Stimulated activated CD8-positive, alpha-beta memory T cell treated with anti-CD3 and anti-CD28 coated beads, Interleukin-7, amount 100 ng/mL, for 48 hours (primary cell): ENCODE measurements at places on chromosomes 12 and 14.

GRCh38 chr12:29552994-29553748 lies 55.7 kb upstream of the OVCH1 start:
- no peak for DNase-seq

DNA sequence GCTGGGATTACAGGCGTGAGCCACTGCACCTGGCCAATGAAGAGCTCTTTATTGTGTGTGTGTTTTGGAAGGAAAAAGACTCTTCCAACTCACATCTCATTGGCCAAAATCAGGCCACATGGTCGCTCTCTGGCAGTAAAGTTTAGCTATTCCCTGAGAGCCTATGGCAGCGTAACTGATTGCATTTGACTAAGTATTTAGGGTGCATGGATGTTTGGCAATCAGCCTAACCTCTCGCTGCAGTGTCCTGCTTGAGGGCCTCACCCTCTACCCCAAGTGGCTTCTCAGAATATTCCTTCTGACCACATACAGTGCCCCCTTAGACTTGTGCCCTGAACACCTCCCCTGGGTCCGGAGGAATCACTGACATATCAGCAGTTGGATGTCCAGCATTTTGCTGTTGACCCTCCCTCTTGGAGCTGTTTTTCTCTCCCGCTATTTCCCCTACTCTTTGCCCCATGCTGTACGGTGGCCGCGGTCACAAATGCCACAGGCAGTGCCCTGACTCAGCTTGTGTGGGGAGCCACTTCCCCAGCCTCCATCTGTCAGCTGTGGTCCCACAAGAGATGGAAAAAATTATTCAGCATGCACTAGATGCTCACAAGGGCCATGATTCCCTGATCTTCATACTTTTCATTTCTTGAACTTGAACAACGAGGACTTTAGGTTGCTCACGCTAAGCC lies 9.5 kb downstream of the PHETA1 start:
- peak; percentile 50 for DNase-seq

- peak; percentile 53 for DNase-seq
These were observed 154.2 kb upstream of the PARP11 start for GRCh38 chr12:4027412-4027811.

- no peak for DNase-seq
These were observed 2.3 kb upstream of the DIO2 start for GRCh38 chr14:80213602-80214001.

- DNase-seq = no peak
These were observed 15.7 kb downstream of the SMCO2 start for GRCh38 chr12:27462151-27462694.

DNA sequence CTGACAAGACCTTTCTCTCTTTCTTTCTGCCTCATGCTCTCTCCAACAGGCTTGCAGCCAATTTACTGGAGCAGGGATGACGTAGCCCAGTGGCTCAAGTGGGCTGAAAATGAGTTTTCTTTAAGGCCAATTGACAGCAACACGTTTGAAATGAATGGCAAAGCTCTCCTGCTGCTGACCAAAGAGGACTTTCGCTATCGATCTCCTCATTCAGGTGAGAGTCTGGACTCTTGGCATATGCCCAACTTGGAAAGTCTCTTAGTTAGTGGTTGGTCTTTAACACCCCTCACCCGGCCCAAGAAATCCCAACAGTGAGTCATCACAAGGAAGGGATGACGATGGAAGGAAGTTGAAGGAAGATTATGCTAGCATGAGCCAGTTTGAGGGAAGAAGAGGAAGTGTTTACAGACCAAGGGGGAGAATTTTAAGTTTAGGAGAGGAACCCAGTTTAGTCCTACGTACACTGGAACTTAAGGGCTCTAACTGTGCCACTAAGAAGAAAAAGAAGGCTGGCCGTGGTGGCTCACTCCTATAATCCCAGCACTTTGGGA lies 189.7 kb downstream of the ETV6 start:
- no peak for DNase-seq

DNA sequence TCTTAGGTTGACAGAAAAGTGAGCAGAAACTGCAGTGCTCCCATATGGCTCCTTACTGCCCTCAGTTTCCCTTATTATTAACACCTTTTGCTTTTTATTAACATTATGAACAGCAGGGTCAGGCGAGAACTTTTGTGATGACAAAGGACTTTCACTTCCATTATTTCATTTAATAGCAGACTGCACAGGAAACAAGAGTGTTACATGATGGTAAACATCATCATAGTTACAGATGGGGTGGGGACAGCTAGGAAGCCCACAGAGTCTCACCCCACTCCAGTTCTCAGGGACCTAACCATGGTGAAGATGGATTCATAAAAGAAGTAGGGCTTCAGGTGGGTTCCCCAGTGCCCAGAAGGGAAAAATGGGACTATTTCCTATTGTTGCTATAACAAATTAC lies 110.1 kb upstream of the PELI2 start:
- DNase-seq = no peak

- DNase-seq = no peak
These were observed 22.7 kb downstream of the ITPR2 start for GRCh38 chr12:26810330-26810729.

GRCh38 chr12:105235281-105235731 lies 668 bp downstream of the APPL2 start:
- no peak for DNase-seq

- DNase-seq = no peak
These were observed 1.6 kb downstream of the BEGAIN start for GRCh38 chr14:100585448-100586152.

- DNase-seq = no peak
These were observed 46.1 kb downstream of the CPM start for GRCh38 chr12:68886636-68887572.

- no peak for DNase-seq
These were observed 385.3 kb downstream of the PDZRN4 start for GRCh38 chr12:41573445-41573844.

GRCh38 chr12:105761075-105761474 lies 377.7 kb downstream of the NUAK1 start:
- DNase-seq = no peak

DNA sequence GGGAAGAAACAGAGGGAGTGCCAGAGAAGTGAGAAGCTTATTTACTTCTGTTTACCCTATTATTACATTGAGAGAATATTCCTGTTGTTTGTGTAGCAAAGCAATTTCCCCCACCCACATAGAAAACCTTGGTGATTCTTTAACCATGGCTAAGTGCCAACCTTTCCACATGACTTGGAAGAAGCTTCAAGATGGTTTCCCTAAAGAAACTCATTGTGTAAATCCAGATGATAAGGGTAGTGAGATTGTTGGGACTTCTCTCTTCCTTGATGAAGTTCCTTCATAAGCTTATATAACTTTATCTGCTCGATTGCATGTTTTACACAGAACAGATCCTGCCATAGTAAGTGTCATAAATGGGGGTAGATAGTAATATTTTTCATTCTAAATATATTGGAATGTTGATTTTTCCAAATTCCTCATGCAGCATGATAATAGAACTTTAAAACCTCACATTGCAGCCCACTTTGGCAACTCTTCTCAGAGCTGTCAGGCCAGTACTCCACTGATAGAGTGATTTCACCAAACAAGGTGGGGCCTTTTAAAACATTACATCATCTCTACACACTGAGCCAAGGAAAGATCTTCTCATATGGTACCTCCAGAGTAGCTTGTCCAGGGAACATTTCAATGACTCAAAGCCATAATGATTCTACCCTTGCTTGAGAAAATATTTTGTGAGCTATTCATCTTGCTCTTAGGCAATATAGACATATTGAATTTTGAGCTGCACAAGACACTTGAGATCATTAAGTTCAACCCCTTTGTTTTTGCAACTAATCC lies 47.8 kb upstream of the KIF21A start:
- DNase-seq = no peak

GRCh38 chr14:34059925-34060650 lies 109.2 kb upstream of the EGLN3 start:
- DNase-seq = peak; percentile 25

- DNase-seq = peak; percentile 56
These were observed 5.0 kb upstream of the BAZ2A start for GRCh38 chr12:56634837-56635791.

GRCh38 chr14:58362798-58363412 lies 32.8 kb upstream of the TOMM20L start:
- DNase-seq = no peak

DNA sequence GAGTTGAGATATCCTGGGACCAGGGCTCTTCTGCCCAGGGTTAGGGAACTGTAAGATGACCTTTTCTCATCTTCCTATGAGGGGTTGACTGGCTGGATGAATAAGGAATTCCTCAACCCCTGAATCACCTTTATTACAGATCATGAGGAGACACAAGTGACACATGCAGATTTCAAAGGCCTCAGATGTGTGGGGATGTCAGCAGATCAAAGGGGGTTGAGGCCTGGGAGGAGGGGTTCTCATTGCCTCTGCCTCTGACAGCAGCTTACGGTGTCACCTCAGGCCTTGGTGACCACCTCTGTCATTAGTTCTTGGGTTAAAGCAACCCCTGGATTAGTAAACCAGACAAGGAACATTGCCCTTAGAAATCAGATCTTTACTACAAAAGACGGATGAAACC lies 2.1 kb upstream of the KRT72 start:
- no peak for DNase-seq

DNA sequence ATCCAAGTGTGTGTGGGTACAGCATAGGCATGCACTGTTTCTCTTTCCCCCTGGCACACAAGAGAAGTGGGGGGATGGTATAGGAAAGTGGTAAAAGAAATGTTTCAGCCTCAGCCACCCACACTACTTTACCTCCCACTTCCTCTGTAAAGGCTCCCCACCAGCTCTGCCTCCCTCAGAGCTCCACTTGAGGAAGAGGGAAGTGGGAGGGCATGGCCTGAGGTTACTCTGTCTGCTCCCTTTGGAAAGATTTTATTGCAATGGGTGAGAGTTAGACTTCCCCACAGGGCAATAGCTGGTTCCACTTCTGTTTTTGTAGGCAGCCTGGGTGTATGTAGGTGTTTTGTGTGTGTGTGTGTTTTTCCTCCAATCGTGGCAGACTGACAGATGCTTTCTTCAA lies 145.3 kb downstream of the SSPN start:
- DNase-seq = no peak

DNA sequence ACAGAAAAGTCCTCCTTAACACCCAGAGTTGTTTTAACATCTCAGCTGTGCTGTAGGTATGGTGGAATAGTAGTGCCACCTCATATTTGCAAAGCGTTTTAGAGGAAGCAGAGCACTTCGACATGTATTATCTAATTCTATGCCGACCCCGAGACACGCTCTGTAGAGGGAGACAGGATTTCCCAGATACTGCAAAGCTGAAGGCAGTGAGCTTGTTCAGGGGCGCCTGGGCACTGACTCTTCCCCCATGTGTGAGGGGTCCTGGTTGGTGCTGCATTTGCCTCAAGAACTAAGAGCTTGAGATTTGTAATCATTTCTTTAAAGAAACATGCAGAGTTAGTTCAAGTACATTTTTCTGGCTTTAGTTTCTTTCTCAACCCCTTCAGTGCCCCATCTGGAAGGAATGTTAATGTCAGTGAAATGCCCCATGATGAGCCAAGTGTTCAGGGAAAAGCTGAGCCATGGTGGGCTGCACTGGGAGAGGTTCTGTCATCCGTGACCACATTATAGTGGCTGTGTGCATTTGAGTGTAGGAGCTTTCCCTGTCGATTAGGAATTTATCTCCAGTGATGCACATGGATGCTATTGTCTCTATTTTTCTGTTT lies 66.3 kb downstream of the MBIP start:
- no peak for DNase-seq

- DNase-seq = no peak
These were observed 13.7 kb upstream of the TCTN1 start for GRCh38 chr12:110600254-110600653.

DNA sequence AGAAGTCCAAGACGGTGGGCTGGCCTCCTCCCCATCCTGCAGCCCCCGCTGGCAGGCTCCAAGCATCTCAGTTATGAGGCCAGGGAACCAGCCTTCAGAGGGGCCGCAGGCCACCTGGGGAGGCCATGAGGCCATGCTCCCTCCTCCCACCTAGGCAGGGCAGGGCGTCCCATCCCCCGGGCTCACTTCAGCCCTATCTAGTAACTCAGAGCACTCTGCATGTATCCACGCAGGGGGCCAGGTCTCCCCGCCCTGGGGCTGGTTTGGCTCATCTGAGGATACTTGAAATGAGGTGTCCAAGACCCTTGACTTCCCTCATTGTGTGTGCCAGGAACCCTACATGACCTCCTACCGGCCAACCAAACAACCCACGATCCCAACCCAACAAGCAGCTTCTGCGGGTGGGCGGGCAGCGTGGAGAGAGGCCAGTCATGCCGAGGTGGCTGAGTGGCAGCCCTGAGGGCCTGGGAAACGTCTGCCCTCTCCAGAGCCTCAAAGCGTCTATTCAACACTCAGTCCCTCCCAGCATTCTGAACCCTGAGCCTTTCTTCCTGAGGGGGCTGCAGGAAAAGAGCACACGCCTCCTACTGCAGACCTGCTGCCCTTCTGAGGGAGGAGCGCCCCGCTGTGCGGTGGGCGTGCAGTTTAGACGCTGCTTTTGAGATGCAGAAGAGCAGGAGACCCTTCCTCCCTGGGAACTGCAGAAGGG lies 16.8 kb downstream of the ISCA2 start:
- no peak for DNase-seq

DNA sequence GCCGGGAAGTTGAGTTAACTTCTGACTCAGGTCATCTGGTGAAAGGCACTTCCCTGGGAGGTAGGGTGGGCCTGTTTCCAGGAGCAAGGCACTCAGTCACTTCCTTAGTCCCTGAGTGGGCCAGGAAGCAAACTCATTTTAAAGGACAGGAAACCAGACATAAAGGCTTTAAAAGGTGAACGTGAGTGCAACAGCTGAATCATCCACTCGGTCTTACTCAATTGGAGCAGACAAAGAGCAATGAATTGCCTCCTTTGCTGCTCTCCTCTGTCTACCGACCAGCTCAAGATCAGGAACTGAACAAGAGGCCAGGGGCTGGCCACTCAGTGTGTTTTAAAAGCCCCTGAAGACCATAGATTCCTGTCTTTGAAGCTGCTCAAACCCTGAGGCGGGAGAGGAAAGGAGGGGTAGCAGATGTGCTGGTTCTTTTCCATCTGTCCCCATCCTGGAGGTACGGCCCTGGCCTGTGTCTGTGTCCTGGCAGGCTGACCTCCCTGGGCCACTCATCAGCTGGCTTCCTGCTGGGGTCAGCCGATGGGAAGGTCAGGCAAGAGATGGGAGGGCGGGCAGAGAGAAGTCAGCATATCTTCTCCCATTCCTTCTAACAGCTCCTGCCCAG lies 148.9 kb downstream of the PPM1H start:
- no peak for DNase-seq

DNA sequence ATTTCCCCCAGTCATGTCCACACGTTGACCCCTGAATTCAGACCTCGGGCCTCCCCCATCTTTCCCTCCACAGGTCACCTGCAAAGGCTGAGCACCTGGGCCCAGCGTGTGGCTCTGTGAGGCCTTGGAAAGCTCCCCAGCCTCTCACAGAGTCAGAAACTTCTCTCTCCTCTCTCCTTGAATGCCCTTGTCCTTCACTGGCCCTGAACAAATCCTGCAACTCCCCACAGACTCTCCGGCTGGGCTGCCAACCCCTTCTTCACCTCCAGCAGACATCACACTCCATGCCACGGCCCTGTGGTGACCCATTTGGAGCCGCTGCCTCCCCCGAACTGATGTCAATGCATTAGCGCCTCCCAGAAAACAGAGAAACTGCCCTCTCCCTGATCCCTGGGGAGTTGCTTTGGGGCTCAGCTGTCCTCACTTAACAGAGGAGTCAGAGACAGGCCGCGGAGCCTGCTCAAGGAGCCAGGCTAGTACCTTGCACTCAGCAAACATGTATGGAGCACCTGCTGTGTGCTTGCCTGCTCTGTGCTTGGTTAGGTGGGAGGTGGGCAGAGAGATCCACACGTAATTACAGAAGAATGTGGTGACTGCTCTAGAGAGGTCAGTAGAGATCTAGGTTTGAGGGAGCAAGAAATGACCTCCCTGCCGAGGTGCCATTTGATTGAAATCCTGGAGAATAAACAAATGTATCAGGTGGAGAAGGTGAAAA lies 99.2 kb upstream of the PWP1 start:
- DNase-seq = no peak
